Fibroblast of lung (primary cell): ENCODE measurements at places on chromosomes 7 and 10. TPM values are rescaled to one million over a fixed set of nuclear protein-coding genes. Genes with fewer than 3 reads are reported as not detected.

GRCh38 chr10:4515721-4516120, 310.3 kb upstream of the AKR1E2 start:
- DNase-seq: no peak

DNA sequence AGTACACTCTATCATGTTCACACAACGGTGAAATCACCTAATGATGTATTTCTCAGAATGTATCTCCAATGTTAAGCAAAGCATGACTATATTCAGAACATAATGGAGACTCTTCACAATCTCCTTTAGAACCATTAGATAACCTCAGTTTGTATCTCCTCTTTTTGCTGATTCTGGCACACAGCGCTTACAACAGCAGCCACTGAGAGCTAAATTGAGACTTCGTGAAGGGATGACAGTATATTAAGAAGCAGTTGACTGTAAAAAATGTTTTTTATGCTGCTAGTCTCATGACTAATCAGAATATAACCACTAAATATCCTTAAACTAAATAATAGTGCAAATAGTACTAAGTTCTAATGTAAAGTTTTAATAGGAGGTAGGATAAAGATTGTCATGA, 46.9 kb downstream of the KMT2E start:
- no peak for DNase-seq

DNA sequence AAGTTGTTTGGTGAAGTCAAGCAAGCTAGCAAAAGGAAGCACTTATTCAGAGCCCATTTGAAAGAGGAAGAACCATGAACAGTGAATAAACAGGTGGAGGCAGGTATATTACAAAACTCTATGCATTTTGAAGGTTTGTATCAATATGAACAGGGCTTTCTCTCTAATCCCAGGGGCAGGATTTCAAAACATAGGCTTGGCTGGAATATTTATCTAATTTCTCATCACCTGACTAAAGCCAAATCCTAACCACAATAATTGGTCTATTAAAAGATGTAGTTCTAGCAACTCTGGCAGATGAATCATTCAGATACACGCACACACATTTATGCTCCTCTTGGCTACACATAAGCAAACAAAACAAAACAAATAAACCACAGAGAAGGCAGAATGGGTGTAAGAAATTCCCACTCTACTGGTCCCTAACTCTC, 554.4 kb downstream of the INHBA start:
- peak; percentile 95 for DNase-seq

GRCh38 chr10:54826994-54827560, 26.0 kb upstream of the PCDH15 start:
- no peak for DNase-seq

GRCh38 chr10:96971324-96971723, 139.2 kb downstream of the LCOR start:
- DNase-seq: no peak

GRCh38 chr10:113627836-113628235, 36.0 kb downstream of the NRAP start:
- no peak for DNase-seq

- DNase-seq: no peak
Observed at GRCh38 chr10:128287921-128288320, 161.7 kb upstream of the MKI67 start.

DNA sequence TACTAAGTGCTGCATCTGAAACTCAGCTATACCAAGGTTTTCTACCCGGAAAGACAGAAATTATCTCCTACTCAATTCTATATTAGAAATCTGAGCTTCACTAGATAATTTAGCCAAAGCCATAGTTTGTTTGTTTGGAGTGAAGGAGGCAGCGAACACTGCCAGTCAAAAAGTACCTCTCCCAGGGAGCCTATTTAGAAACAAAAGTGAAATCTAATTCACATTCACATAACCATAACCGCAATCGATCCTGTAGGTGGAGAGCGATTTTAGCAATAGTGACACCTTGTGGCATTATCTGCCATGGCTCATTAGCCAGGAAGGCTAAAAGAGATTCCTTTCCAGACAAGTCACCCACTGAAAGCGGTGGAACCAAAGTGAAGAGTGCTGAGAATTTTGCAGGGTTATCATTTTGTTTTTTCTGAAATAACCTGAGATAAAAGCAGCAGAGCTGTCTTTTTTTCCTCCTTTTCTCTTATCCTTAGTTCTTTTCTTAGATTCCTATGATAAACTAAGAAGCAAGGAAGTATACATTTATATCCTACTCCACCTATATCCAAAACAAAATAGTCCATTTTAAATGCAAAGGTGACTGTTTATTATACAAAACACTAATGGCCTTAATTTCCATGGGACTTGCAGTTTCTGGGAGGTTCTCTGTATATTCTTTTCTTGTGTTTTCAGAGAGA, 83.7 kb upstream of the BET1 start:
- DNase-seq: peak; percentile 75

- peak; percentile 66 for DNase-seq
Observed at GRCh38 chr7:90834771-90835170, 238.7 kb downstream of the CDK14 start.

- DNase-seq: no peak
Observed at GRCh38 chr10:18240185-18240882, 100.1 kb downstream of the CACNB2 start.

- DNase-seq: no peak
Observed at GRCh38 chr7:42739638-42740037, 172.2 kb downstream of the C7orf25 start.

- peak; percentile 99 for DNase-seq
Observed at GRCh38 chr10:72273410-72274212, at the start of gene DDIT4. Gene DDIT4 (plus strand): TSS chr10:72273924. CDS start chr10:72274217, 293 bp downstream.

- DNase-seq: no peak
Observed at GRCh38 chr7:24073651-24074420, 210.2 kb upstream of the NPY start.

DNA sequence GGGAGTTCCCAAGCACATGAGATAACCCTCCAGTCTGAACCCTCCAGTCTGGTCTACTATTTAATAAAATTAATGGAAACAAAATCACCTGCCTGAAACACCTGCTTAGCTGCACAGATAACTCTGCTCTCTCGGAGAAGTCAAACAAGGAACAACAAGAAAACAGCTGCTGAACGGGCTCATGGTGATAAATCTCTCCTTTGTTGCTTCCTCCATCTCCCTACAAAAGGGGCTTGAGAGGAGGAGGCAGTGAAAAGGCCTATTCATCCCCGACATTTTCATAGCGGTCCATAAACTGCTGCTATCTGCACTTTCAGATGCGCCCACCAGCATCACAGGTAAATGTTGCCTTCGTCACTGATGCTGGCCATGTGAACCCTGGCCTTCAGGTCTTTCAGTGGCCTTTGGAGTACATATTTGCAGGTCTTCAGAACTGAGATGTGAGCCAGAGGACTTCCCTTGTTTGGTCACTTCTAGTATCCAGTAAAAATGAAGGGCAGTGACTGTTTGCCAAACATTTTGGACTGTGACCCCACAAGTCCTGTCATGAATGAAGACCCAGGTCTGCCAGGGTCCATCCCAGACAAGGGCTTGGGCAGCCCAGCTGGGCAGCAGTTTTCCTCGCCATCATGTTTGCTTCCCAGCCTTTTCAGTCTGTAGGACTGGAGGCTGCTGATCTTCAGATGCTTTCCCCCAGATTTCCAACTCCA, 15.9 kb downstream of the FKBP6 start:
- no peak for DNase-seq

- no peak for DNase-seq
Observed at GRCh38 chr10:123854003-123854402, 37.6 kb downstream of the CPXM2 start.

DNA sequence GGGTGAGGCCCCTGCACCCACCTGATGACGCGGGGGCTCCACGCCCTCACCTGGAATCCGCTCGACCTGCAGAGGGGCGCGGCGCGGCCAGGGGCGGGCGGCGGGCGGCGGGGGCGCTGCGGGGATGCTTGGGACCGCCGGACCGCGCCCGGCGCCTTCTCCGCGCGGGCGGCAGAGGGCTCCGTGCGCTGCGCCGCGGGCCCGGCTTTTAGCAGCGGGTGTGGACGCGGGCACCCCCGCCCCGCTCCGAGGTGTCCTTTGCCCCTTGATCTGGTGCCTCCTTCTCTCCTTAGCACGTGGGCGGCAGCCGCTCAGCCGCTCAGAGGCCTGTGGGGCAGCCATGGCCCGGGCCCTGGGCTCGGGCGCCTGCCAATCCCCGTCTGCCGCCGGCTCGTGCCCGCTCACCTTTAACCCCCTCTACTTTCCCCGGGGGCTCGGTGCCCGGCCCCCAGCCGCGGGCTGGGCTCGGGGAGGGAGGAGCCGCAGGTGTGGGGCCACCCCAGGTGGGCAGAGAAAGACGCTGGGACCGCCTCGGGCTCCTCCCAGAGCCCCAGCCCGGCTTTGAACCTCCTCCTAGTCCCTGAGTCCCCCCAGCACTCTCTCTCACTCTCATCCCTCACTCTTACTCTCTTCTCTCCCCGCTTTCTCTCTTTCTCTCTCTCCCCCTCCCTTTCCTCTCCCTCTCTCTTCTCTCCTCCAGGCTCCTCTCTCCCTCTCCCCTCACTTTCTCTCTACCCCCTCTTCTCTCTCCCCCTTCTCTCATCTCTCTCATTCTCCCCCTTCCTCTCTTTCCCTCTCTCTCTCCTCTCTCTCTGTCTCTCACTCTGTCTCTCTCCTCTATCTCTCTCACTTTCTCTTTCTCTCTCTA, 19.7 kb upstream of the VPS37D start:
- DNase-seq: no peak

- no peak for DNase-seq
Observed at GRCh38 chr7:55026086-55026790, 7.4 kb downstream of the EGFR start.

DNA sequence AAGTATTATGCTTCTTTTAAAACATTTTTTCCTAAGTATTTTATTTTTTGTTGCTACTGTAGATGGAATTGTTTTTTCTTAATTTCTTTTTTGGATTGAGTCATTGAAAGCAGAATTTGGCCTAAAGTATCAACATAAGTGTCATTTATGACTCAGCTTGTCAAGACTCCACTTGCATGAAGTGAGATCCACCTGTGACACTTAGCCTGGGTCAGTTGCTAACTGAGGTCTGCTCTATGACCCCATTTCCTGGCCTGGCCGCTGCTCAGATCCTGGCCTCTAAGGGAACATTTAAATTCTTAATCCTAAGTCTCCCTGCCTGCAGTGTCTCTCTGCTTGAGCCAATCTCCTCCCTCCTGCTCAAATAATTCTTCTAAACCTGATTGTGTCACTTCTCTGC, 35.5 kb downstream of the TMEM270 start:
- peak; percentile 58 for DNase-seq

DNA sequence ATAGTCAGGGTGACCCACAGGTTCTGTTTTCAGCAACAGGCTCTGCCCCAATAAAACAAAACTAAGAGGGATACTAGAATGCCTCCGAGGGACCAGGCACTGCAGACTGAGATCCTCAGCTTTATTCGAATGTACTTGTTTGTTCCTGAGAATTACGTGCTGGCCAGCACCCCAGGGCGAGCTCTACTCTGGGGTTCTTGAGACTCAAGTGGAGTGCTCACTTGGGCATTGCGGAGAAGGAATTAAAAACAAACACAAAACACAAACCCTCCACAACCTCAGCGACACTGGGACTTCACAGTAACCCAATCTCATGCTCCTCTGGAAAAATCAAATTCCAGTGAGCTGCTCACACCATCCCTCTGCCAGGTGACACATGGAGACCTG, 250.7 kb downstream of the TNS3 start:
- no peak for DNase-seq

DNA sequence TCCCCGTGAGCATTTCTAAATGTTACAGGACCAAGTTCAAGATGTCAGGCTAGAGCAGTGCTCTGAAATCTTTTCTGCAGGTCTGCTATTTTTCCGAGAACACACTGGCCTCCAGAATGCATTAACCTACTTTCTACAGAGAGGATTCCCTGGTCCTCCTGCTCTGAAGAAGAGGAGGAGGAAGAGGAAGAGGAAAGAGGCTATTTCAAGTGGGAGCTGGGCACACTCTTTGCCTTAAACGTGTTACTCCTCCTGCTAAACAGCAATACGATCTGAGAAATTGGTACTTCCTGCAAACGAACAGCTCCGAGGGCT, 157.4 kb downstream of the FRMD4A start:
- peak; percentile 30 for DNase-seq

DNA sequence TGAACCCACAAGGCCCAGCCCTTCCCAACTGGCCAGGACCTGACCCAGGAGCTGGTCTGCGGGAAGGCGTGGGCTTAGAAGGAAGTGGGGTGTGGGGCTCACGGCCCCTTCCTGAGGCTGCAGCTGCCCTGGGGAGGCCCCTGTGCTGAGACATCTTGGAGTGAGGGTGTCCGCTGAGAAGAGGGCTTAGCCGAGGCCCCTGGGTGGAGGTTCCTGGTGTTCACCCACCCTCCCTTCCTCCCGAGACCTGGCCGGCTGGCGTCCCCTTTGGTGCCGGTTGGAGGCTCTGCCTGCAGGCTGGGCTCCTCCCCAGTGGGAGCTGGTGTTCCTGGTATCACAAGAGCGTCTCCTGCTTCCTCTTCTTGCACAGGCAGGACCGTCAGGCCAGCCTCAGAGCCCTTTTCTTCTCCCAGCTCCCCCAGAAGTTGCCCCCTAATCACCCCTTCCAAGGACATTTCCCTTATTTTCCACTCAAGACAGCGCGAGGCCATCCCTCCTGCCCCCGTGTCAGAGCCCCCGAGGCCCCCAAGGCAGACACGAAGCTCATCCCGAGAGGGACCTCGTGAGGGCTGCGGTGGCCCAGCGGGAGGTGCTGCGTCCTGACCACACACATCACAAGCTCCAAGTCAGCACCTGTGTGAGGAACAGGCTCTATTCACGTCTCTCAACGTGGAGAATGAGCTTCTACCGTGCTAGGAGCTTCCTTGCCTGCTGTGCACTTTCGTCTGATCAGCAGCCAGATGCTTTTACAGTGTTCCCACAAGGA, 25.1 kb upstream of the FAM20C start:
- DNase-seq: no peak

DNA sequence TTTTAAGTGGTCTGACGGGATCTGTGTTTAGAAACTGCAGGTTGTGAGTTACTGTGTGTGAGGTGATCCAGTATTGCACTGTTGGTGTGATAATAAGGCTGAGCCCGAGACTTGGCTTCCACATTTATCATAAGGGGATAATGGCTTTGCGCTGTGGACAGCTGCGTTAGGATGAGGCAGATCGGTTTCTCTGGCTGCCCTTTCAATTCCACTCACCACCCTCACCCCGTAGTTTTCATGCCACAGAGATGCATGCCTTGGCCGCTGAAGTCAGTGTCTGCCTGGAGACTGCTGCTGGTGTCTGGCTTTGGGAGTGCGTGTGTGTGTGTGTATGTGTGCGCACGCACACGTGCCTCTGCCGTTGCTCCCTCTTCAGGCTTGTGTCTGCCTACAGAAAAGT, 273.0 kb downstream of the CCDC3 start:
- no peak for DNase-seq

The MBL2 gene
- not detected in 2 replicates for polyA plus RNA-seq

The GPR146 gene
- 0.30 and 2.2 TPM in 2 replicates for polyA plus RNA-seq

The EXOC6 gene
- polyA plus RNA-seq: 6.2 and 12.9 TPM in 2 replicates

The COBL gene
- 0.07 and 0.10 TPM in 2 replicates for polyA plus RNA-seq

The TMEM139 gene
- not detected in 2 replicates for polyA plus RNA-seq

The GPR22 gene
- not detected in 2 replicates for polyA plus RNA-seq

The VPS41 gene
- polyA plus RNA-seq: 36.9 and 55.5 TPM in 2 replicates

The VAX1 gene
- not detected in 2 replicates for polyA plus RNA-seq

The PAOX gene
- 2.4 and 3.3 TPM in 2 replicates for polyA plus RNA-seq

The GPR37 gene
- 3.1 and 12.6 TPM in 2 replicates for polyA plus RNA-seq

The SEMA3C gene
- polyA plus RNA-seq: 147 and 322 TPM in 2 replicates
